ENCODE measurements at places on chromosomes 11 and 22. TPM values are rescaled to one million over a fixed set of nuclear protein-coding genes. Genes with fewer than 3 reads are reported as not detected.

- peaks cover 48% of the 10 kb centered on the region for H3K36me3 ChIP-seq
- H3K27me3 ChIP-seq, result no peaks in the 10 kb centered on the region
- DNase-seq, result no peak
- H3K4me1 ChIP-seq, result peaks cover 63% of the 10 kb centered on the region
- peak overlapping the region; percentile 94 for H3K4me3 ChIP-seq
Observed at GRCh38 chr11:65577756-65578109, 1.9 kb downstream of the EHBP1L1 start.

POTEH gene
- total RNA-seq, result not detected

- no peaks in the 10 kb centered on the region for H3K27me3 ChIP-seq
- no peak overlapping the region for H3K27ac ChIP-seq
- no peak for DNase-seq
- H3K4me1 ChIP-seq, result no peaks in the 10 kb centered on the region
- H3K4me3 ChIP-seq, result no peak overlapping the region
Observed at GRCh38 chr11:61611309-61611708, 30.4 kb upstream of the SYT7 start.

OVOL1 gene
- not detected for total RNA-seq

- DNase-seq, result no peak
- H3K27ac ChIP-seq, result no peak overlapping the region
- no peaks in the 10 kb centered on the region for H3K4me1 ChIP-seq
- no peaks in the 10 kb centered on the region for H3K36me3 ChIP-seq
- H3K4me3 ChIP-seq, result no peak overlapping the region
Observed at GRCh38 chr22:17501679-17502285, 61.5 kb upstream of the SLC25A18 start.

GRCh38 chr11:64799623-64800302 is 3.3 kb downstream of the MAP4K2 start:
- H3K27ac ChIP-seq, result no peak overlapping the region
- no peak overlapping the region for H3K4me3 ChIP-seq
- peaks cover 30% of the 10 kb centered on the region for H3K4me1 ChIP-seq

DNA sequence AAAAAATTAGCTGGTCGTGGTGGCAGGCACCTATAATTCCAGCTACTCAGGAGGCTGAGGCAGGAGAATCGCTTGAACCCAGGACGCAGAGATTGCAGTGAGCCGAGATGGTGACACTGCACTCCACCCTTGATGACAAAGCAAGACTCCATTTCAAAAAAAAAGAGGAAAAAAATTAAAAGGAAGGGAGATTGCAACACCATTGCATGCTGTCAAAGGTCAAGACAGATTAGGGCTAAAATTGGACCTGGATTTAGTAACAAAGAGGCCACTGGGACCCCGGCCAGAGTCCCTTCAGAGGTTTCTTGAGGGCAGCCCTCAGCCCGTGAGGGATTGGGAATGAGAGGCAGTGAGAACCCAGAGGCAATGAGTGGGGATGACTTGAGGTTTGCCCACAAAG is 8.2 kb upstream of the MAFF start:
- DNase-seq, result no peak
- H3K36me3 ChIP-seq, result no peaks in the 10 kb centered on the region
- H3K27ac ChIP-seq, result no peak overlapping the region
- H3K4me1 ChIP-seq, result peaks cover 6% of the 10 kb centered on the region

DNA sequence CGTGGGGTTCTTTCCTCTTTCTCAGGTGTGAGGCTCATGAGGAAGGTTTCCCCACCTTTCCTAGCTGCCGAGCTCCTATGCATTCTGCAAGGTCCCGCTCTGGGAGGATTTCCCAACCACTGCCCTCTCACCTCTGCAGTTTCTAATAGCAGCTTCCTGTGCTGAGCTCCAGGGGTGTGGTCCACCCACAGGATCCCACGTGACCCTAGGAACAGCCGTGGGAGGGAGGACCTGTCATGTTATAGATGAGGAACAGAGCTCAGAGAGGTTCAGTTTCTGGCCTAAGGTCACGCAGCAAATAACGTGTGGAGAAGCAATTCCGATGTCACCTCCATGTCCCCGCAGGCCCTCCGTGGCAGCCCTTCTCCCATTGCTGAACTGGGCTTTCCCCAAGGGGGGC is 38.5 kb downstream of the FLRT1 start:
- H3K27ac ChIP-seq, result no peak overlapping the region
- no peak overlapping the region for H3K4me3 ChIP-seq
- no peak for DNase-seq

DNA sequence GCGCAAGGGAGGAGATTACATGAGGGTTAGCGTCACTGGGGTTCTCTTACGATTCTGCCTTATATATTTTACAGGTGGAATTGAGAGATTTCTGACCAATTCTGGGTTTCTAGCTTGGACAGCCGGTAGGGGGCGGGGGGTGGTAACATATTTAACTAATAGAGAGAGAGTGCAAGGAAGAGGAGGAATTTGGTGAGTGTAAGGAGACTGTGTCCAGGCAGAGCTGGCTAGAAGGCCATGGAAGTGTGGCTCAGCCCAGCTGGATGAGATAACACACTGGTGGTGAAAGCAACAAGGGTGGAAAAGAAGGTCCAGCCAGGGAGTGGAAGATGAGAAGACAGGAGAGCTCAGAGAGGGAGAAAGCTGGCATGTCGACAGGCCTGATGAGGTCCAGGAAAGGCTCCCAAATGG is 56.5 kb downstream of the ST3GAL4 start:
- H3K27me3 ChIP-seq, result no peaks in the 10 kb centered on the region
- peak overlapping the region; percentile 71 for H3K27ac ChIP-seq
- peaks cover 66% of the 10 kb centered on the region for H3K4me1 ChIP-seq

FGF4 gene
- not detected for total RNA-seq

DNA sequence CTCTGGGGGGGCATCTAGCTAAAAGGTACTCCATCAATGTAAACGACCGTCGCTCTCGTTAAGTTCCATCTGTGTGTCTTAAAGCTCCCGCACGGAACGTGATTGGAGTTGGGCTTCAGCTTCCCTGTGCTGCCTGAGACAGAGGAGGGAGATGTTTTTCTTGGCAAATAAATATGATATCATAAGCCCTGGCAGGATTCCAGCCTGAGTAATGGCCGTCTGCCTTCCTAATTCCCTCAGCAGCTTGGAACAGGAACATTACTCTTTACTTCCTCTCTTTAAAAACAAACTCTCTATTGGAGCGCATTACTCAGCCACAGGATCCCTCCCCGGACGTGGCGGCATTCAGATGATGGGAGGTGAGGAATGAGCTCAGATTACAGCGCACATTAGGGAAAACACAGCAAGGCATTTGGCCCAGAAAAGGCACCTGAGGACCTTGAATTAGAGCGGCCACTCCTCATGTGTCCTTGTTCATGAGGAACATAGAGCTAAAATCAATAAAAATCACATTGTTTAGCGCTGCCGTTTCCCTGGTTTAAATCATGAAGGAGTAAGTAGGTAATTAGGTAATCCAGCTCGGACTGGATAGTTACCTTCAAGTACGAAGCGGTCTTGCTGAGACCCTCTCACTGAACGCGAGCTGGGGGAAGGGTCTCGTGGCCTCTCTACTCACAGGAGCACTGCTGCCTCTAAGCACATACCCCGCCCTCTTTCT is 230.4 kb downstream of the ST3GAL4 start:
- DNase-seq, result peak; percentile 93
- H3K4me1 ChIP-seq, result peaks cover 16% of the 10 kb centered on the region
- H3K4me3 ChIP-seq, result peak overlapping the region; percentile 30

DNA sequence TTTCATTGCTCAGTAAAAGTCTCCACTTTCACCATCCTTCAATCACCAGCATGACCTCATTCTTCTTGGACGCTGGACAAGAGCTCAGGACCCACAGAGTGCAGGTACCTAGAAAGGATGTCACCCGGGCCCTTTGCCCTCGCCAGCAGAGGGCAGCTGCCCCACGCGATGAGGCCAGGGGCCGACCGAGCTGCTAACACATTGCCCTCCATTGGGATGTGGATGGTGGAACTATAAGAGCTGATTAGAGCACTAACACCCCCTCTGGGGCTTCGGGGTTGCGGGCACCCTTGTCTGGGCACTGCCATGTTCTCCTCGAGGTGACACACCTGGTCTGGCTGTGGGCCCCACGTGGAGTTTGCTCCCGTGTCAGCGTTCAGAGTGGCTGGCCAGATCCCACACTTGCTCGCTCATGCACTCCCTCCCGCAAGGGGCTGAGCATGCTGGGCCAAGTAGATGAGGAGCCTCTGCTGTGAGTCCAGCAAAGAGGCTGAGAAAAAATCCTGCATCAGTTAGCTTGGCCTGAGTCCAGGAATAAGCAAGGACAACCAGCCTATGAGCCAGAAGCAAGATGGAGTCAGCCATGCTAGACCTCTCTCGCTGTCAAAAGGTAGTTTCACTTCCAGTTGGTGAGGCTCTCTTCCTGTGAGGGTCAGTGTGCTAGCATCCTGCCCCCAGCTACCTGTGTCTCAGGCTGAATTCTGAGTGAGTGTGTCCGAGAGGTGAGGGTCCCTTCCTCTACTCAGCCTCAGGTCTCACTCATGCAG is 9.8 kb downstream of the KRTAP5-6 start:
- no peaks in the 10 kb centered on the region for H3K4me1 ChIP-seq
- no peak overlapping the region for H3K4me3 ChIP-seq
- DNase-seq, result no peak
- no peak overlapping the region for H3K27ac ChIP-seq
- no peaks in the 10 kb centered on the region for H3K36me3 ChIP-seq

DNA sequence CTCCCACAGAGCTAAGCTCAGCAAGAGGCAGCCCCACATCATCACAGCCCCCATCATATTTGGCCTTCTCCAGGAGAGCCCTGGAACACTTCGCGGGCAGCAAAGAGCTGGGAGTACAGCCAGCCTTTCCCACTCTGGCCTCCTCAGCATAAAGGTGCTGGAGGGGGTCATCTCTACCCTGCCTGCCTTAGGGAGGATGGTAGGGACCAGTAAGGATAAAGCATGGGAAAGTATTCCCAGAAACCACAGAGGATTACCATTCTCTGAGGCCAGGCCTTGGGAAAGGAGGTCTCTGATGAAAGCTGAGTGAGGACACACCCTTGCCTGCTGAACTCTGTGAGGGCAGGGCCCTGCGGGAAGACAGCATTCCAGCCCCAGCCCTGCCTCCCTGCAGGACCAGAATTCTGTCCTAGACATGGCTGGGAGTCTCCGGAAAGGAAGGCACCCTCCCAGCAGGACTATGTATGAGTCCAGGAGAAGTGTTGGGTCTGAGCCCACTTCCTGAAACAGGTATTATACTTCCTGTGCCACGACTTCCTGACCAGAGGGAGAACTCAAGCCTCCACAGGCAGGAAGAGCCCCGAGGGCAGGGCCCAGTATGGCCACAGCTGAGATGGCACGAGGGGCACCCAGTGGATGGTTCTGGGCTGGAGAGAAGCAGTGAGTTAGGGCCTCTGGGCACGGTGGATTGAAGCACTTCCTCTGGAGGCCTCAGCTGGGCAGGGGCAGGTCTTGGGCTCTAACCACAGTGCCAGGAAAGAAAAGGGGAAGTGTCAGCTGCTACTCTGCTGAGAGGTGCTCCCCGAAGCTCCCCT is 12.9 kb upstream of the CASTOR1 start:
- no peak for DNase-seq
- peak overlapping the region; percentile 88 for H3K27ac ChIP-seq
- H3K36me3 ChIP-seq, result peaks cover 18% of the 10 kb centered on the region
- no peaks in the 10 kb centered on the region for H3K27me3 ChIP-seq

DNA sequence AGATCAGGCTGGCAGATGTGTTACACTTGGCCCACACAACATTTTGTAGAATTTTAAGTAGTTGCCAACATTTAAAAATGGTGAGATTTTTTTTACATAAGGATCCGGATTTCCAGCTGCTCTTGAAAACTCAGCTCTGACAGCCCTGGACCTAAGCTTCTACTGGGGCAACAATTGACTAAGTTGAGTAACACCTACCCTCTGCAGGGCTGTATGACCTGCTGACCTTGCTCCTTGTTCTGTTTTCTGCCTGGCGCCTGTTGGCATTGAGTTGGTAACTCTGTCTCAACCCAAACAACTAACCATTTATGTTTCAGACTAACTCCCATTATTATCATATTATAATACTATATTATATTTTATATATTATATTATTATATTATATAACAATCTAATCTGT is 21.1 kb upstream of the LRRC55 start:
- no peaks in the 10 kb centered on the region for H3K4me1 ChIP-seq
- no peaks in the 10 kb centered on the region for H3K36me3 ChIP-seq
- H3K27ac ChIP-seq, result no peak overlapping the region
- H3K27me3 ChIP-seq, result no peaks in the 10 kb centered on the region

- H3K36me3 ChIP-seq, result no peaks in the 10 kb centered on the region
- no peak for DNase-seq
- H3K27ac ChIP-seq, result peak overlapping the region; percentile 100
- H3K4me1 ChIP-seq, result peaks cover 96% of the 10 kb centered on the region
Observed at GRCh38 chr22:46058591-46059519, 81.9 kb upstream of the WNT7B start.

- no peak for DNase-seq
- H3K36me3 ChIP-seq, result peaks cover 7% of the 10 kb centered on the region
- no peaks in the 10 kb centered on the region for H3K27me3 ChIP-seq
- no peak overlapping the region for H3K4me3 ChIP-seq
Observed at GRCh38 chr11:75319035-75319877, 32.2 kb downstream of the ARRB1 start.

KCNK7 gene
- total RNA-seq, result 0.99 TPM

DNA sequence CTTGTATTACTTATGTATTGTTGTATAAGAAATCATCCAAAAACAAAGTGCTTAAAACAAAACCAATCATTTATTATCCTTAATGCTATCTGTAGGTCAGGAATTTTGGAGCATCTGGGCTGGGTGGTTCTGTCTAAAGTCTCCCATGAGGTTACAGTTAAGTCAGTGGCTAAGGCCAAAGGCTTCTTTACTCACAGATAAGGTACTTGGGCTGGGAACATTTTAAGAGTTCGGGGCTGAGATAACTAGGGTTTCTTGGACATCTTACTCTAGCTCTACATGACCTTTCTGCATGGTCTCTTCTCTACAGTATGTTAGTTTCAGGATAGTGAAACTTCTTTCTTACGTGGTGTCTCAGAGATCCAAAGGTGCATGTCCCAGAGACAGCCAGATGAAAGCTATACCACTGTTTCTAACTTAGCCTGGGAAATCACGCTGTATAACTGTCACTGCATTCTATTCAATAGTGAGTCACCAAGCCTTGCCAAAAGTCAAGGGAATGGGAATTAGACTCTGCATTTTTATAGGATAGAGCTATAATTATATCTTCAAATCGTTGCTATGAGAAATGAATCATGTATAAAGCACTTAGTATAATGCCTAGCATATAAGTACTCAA is 29.6 kb downstream of the SOX6 start:
- no peaks in the 10 kb centered on the region for H3K36me3 ChIP-seq
- H3K27ac ChIP-seq, result no peak overlapping the region
- H3K4me3 ChIP-seq, result no peak overlapping the region
- H3K4me1 ChIP-seq, result no peaks in the 10 kb centered on the region
- DNase-seq, result no peak

DNA sequence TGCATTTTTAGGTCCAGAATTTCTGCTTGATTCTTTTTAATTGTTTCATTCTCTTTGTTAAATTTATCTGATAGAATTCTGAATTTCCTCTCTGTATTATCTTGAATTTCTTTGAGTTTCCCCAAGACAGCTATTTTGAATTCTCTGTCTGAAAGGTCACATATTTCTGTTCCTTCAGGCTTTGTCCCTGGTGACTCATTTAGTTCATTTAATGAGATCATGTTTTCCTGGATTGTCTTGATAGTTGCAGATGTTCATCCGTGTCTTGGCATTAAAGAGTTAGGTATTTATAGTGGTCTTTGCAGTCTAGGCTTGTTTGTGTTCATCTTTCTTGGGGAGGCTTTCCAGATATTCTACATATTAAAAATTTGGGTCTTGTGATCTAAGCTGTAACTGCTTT is 694.8 kb upstream of the CCDC179 start:
- no peak for DNase-seq
- no peaks in the 10 kb centered on the region for H3K27me3 ChIP-seq
- H3K36me3 ChIP-seq, result no peaks in the 10 kb centered on the region
- no peaks in the 10 kb centered on the region for H3K4me1 ChIP-seq

E2F8 gene
- total RNA-seq, result not detected

GRCh38 chr11:8056810-8057463 is 24.1 kb upstream of the TUB start:
- no peak overlapping the region for H3K4me3 ChIP-seq
- H3K36me3 ChIP-seq, result no peaks in the 10 kb centered on the region
- no peak for DNase-seq
- H3K4me1 ChIP-seq, result peaks cover 32% of the 10 kb centered on the region

KDM4E gene
- total RNA-seq, result not detected

Data from esophagus muscularis mucosa (tissue), 4 donors.